ENCODE measurements at places on chromosomes 12 and 14.

DNA sequence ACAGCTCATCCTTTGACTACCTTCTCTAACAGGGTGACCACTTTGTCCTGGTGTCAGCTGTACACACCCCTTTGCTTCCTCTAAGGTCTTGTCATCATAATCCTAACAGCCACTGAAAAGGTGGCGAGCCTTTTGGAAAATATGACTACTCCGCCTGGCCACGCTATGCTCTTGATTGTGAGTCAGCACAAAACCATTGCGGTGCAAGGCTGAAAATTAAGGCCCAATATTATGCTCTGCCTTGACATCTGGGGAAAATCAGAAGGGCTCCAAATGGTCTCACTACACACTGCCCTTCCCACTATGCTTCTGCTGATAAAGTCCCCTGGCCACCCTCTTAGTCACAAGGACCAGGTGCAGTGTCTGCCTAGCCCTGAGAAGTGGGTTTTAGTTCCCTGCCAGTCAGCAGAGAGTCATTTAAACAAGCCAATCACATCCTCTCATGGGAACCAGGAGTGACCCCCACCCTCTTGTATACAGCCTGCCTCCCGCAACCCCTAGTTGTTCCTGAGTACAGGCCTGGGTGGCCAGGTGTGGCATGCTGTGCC lies 34.3 kb downstream of the FGD6 start:
- H3K36me3 ChIP-seq: no peaks in the 10 kb centered on the region
- H3K27ac ChIP-seq: peak overlapping the region; percentile 31
- DNase-seq: no peak
- H3K4me1 ChIP-seq: no peaks in the 10 kb centered on the region

- no peak for DNase-seq
- no peaks in the 10 kb centered on the region for H3K36me3 ChIP-seq
- no peaks in the 10 kb centered on the region for H3K27me3 ChIP-seq
- H3K27ac ChIP-seq: peak overlapping the region; percentile 70
- H3K4me1 ChIP-seq: peaks cover 26% of the 10 kb centered on the region
These were observed 17.2 kb upstream of the LRRK2 start for GRCh38 chr12:40207551-40207950.

DNA sequence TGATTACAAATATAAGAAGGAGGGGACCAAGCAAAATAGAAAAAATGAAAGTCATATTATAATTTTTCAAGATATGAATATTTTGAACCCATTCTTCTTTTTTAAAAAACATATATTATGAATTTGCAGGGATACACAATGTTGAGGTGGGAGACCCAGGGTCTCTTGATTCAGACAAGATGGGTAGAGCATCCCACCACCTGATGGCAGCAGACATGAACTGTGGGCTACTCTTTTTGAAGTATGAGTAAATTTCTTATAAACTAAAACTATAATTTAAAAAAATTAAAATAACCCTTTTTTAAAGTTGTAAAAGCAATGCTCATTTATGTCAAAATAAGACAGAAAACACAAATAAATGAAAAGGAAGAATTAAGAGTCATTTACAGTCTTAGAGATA lies 202.7 kb upstream of the PRICKLE1 start:
- no peak overlapping the region for H3K27ac ChIP-seq
- peaks cover 5% of the 10 kb centered on the region for H3K27me3 ChIP-seq
- no peak overlapping the region for H3K4me3 ChIP-seq
- DNase-seq: no peak
- H3K4me1 ChIP-seq: no peaks in the 10 kb centered on the region

DNA sequence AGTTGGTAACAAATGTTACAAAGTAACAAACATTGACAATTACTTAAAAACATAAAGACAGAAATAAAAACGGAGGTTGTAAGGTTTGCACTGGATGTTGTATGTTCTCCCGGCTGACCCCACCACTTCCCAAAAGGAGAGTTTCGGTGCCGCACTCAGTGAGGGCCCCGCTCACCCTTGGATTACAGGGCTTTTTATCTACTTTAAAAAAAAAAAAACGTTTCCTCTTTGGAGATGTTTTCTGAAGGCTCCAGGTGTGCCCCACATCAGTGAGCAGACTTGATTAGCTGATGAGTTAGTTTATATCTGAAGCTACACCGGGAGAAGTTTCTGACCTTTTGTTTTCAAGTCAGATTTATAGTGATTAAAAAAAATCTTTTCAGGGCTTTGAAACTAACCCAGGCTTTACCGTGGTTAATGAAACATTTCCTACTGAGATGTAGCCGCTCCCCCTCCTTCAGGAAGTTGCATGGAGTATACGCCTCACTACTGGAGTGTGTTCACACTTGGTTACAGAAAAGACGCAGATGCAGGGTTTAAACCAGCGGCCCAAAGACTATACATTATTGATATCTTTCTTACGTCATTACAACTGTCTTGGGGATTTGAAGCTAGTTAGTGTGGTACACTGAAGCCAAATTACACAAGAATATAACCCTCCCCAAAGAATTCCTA lies 38.0 kb upstream of the BCL7A start:
- no peaks in the 10 kb centered on the region for H3K27me3 ChIP-seq
- H3K27ac ChIP-seq: no peak overlapping the region
- no peak for DNase-seq
- no peak overlapping the region for H3K4me3 ChIP-seq
- no peaks in the 10 kb centered on the region for H3K36me3 ChIP-seq

GRCh38 chr12:64124511-64125197 lies 97.4 kb downstream of the KICS2 start:
- H3K4me3 ChIP-seq: no peak overlapping the region
- DNase-seq: no peak
- H3K36me3 ChIP-seq: no peaks in the 10 kb centered on the region
- H3K4me1 ChIP-seq: no peaks in the 10 kb centered on the region
- no peak overlapping the region for H3K27ac ChIP-seq

GRCh38 chr12:7058850-7059395 lies 1.6 kb upstream of the C1S start:
- no peak overlapping the region for H3K4me3 ChIP-seq
- H3K4me1 ChIP-seq: no peaks in the 10 kb centered on the region
- H3K36me3 ChIP-seq: no peaks in the 10 kb centered on the region
- H3K27ac ChIP-seq: no peak overlapping the region
- DNase-seq: no peak

DNA sequence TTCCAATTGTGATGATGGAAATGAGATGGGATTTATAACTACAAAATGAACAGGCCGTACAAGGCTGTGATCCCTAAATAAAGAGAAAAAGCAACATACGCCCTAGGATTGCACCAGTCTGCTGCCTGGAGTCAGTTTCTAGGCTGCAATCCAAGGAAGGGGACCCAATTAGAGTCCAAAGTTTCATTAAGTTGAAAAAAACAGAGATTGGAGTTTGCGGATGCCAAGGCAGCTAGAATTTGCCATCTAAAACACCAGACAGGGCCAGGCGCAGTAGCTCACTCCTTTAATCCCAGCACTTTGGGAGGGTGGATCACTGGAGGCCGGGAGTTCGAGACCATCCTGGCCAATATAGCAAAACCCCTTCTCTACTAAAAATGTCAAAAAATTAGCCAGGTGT lies 661.0 kb downstream of the RPS29 start:
- DNase-seq: no peak
- no peak overlapping the region for H3K4me3 ChIP-seq
- peaks cover 5% of the 10 kb centered on the region for H3K27me3 ChIP-seq

GRCh38 chr12:87020071-87020470 lies 763.9 kb upstream of the MGAT4C start:
- no peaks in the 10 kb centered on the region for H3K36me3 ChIP-seq
- H3K27me3 ChIP-seq: no peaks in the 10 kb centered on the region
- H3K4me3 ChIP-seq: no peak overlapping the region
- no peak for DNase-seq

DNA sequence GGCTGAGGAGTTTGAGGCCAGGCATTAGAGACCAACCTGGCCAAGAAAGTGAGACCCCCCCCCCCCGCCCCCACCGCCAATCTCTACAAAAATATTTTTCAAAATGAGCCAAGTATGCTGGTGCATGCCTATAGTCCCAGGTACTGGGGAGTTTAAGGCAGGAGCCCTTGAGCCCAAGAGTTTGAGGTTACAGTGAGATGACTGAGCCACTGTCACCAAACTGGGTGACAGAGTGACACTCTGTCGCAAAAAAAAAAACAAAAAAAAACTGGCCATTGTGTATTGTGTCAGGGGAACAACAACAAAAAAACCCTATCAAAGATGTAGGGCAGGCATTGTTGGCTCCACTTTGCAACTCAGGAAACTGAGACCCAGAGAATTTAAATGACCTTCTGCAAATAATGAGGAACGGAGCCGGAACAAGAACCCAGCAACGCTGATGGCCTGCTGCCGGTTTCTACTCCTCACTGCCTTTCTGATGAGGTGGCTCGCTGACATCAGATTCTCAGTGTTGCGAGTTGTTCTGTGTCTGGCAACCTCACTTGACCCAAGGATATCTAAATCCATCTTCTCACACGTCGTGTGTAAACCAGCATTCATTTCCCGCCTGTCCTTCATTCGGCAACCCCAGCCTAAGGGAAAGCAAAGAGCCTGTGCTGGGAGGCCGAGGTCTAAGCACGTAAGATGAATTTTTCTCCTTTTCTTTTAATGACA lies 195.2 kb upstream of the CRY1 start:
- H3K27me3 ChIP-seq: peaks cover 10% of the 10 kb centered on the region
- no peak overlapping the region for H3K27ac ChIP-seq
- H3K36me3 ChIP-seq: peaks cover 2% of the 10 kb centered on the region
- DNase-seq: no peak
- no peak overlapping the region for H3K4me3 ChIP-seq
- H3K4me1 ChIP-seq: no peaks in the 10 kb centered on the region

GRCh38 chr14:65073605-65074201 lies 28.6 kb downstream of the MAX start:
- H3K4me1 ChIP-seq: peaks cover 11% of the 10 kb centered on the region
- peak overlapping the region; percentile 74 for H3K27ac ChIP-seq
- peaks cover 27% of the 10 kb centered on the region for H3K36me3 ChIP-seq
- no peaks in the 10 kb centered on the region for H3K27me3 ChIP-seq

DNA sequence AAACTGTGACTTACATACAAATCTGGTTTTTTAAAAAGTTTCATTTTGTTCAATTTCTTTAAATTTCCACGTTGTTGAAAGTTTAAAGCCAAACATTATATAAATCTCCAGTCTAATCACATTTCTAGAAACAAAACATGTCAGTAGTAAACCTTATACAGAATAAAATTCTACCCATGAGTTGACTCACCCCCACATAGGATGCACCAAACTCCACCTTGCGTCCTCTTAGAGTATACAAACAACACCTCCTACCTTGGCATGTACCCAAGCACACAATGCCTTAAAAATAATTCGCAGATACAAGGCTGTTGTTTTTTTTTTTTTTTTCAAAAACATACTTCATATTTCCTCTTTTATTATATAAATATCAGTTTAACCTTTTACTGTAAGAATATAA lies 3.3 kb downstream of the FBXL14 start:
- no peak overlapping the region for H3K27ac ChIP-seq
- no peaks in the 10 kb centered on the region for H3K27me3 ChIP-seq
- H3K4me3 ChIP-seq: peak overlapping the region; percentile 49
- DNase-seq: no peak

DNA sequence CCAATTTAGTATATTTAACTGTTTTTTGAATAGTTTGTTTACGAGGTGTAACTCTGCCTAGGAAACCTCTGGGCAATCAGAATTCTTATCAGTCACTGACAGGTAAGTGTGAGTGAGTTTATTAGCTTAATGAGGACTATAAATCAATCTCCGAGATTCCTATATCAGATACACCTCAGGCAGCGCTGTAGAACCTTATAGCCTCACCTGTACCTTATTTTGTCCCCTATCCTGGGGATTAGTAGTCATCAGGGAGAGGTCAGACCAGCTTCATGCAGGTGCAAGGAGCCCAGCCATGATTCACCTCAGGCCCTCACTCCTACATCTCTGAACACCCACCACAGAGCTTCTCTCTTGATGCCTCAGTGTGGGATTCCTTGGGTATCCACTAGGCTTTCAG lies 256.0 kb downstream of the KTN1 start:
- H3K4me3 ChIP-seq: no peak overlapping the region
- H3K4me1 ChIP-seq: no peaks in the 10 kb centered on the region
- no peak for DNase-seq
- H3K36me3 ChIP-seq: no peaks in the 10 kb centered on the region
- H3K27me3 ChIP-seq: peaks cover 6% of the 10 kb centered on the region

GRCh38 chr14:98868866-98869265 lies 403.1 kb downstream of the BCL11B start:
- no peaks in the 10 kb centered on the region for H3K27me3 ChIP-seq
- no peaks in the 10 kb centered on the region for H3K36me3 ChIP-seq
- no peak for DNase-seq
- no peaks in the 10 kb centered on the region for H3K4me1 ChIP-seq
- H3K4me3 ChIP-seq: no peak overlapping the region

- no peak overlapping the region for H3K27ac ChIP-seq
- no peaks in the 10 kb centered on the region for H3K27me3 ChIP-seq
- DNase-seq: no peak
- peaks cover 8% of the 10 kb centered on the region for H3K36me3 ChIP-seq
- peaks cover 23% of the 10 kb centered on the region for H3K4me1 ChIP-seq
These were observed 168.1 kb downstream of the SLC38A4 start for GRCh38 chr12:46657453-46658411.

GRCh38 chr12:46373301-46374296 lies 1.0 kb upstream of the SLC38A2 start:
- peak overlapping the region; percentile 96 for H3K27ac ChIP-seq
- no peaks in the 10 kb centered on the region for H3K27me3 ChIP-seq
- DNase-seq: no peak
- peaks cover 2% of the 10 kb centered on the region for H3K36me3 ChIP-seq
- H3K4me3 ChIP-seq: peak overlapping the region; percentile 96

DNA sequence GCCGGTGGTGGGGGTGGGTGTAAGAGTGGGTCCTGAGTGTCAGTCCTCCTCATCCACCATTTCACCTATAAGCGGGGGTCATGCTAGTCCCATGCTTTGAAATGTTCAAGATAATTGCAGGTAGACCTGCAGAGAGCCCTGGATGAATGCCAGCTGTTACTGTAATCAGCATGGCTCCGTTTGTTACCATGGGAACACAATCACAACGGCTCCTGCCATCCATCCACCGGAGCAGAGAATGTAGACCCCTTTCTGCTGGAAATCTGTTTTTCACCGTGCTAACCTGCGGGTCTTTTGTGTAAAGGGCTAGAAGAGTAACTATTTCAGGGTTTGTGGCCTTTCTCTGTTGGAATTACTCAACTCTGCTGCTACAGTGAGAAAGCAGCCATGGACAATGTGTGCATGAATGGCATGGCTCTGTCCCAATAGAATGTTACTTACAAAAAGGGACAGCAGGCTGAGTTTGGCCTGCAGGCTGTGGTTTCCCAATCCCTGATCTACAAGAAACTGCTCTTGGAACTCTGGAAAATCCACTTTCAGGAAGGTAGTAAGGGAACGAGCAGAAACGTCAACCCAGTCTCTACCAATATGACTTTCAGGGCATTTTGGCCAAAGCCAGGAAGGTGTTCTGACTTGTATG lies 36.1 kb downstream of the KCTD10 start:
- H3K27ac ChIP-seq: no peak overlapping the region
- H3K4me3 ChIP-seq: no peak overlapping the region
- DNase-seq: no peak
- H3K4me1 ChIP-seq: no peaks in the 10 kb centered on the region
- no peaks in the 10 kb centered on the region for H3K27me3 ChIP-seq

GRCh38 chr14:105091517-105092170 lies 26.4 kb upstream of the GPR132 start:
- H3K27me3 ChIP-seq: peaks cover 9% of the 10 kb centered on the region

All from memory B cell (primary cell).